ENCODE measurements at places on chromosomes 2 and 18.

DNA sequence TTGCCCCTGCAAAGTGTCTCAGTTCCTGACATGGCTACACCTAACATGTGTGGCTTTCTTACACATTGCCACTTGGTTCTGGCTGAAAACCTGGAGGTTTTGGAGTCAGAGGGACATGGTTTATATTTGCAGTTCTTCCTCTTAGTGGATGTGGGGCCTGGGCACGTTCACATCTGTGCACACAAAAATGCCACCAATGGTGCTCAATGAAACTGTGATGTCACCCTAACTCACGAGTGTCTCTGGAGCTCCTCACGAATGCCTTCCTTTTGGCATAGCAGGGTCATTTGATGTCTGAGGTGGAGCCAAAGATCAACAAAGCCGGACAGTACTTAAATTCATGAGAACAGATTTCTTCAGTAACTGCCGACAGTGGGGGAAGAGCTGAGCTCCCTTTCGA lies 231.7 kb upstream of the HS6ST1 start:
- no peak for DNase-seq

GRCh38 chr2:12017499-12018157 lies 271.2 kb downstream of the LPIN1 start:
- no peak for DNase-seq

- no peak for DNase-seq
Observed at GRCh38 chr2:145325485-145325884, 805.6 kb upstream of the ZEB2 start.

DNA sequence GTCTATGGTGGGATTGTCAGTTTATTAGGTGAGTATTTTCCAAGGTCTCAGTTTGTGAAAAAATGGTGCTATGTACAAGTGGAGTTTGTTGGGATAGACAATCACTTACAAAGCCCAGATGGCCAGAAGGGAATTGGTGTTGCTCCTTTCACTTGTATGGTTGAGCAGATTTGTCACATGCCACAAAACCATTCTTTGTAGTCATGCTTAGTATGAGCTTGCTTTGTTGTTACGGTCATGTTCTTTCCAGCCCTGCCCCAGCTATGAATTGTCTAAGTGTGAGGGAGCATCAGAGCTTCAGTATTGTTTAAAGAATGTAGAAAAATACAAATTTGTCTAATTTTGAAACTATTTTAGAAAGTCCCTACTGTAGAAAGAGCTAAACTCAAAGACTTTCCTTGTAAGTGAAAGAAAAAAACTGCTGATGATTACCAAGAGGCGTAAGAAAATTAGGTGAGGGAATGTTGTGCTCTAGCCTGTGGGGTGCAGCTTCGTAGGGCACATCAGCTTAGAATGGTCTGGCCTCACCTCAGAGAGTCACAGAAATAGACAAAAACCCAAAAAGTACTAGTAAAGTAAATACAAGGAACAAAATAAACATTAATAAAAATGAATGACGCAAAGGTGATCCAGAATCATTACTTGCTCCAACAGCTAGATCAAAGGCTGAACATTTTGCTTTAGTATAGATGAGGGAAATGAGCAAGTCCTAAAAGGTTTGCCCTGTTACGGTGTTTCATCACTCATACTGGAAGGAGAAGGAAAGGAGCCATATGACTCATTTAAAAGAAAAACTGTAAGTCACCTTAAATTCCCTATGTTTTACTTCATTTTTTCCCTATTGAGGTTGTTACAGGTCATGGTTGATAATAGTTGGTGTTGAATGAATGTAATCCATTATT lies 9.2 kb downstream of the TGIF1 start:
- DNase-seq = peak; percentile 55

DNA sequence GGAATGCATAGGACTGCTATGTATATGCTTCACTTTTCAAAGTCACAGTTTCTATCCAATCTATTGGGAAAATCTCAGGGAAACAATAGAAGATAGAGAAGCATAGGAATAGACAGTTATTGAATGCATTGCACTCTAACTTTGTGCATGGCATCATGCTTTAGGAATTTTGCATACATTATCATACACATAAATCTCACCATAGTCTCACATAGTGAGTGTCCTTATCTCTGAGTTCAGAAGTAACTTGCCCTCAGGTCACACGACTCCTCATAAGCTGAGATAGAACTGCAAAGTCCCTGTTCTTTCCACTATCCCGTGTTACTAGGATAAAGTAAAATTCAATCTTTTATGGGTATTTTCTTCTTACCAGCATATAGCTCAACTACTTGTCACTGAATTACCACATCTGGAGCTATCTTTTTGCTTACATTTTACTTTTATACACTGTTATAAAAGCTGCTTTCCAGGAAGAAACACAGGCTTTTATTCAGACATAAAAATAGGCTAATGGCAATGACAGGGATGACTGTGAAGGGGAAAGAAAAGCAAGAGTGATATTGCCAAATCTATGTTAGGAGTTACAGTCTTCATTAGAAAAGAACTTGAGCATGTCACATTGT lies 666.9 kb downstream of the XIRP2 start:
- no peak for DNase-seq

DNA sequence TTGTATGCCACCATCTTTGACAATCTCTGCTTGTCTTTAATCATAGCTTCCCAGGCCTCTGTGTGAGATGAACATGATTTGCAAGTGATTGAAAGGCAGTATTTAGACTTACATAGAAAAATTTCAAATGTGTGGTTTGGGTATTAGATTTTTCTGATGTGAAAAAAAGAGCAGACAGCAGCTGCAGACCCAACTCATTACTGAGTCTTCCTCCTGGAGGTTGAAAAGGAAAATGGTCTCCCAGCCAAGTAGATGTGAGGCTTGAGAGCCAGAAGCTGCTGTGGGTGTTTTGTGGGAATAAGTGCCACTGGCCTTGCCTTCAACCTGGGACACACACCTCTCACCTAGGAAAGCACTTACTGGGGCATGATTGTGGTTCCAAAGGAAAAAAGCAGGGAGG lies 92.5 kb downstream of the KCTD18 start:
- no peak for DNase-seq

All from activated CD4-positive, alpha-beta memory T cell treated with anti-CD3 and anti-CD28 coated beads for 36 hours (primary cell).